HT1080 (cell line): ENCODE measurements at places on chromosomes 4 and X.
A peak's percentile ranks its signal among the peaks of the same experiment; 100 is the strongest.

DNA sequence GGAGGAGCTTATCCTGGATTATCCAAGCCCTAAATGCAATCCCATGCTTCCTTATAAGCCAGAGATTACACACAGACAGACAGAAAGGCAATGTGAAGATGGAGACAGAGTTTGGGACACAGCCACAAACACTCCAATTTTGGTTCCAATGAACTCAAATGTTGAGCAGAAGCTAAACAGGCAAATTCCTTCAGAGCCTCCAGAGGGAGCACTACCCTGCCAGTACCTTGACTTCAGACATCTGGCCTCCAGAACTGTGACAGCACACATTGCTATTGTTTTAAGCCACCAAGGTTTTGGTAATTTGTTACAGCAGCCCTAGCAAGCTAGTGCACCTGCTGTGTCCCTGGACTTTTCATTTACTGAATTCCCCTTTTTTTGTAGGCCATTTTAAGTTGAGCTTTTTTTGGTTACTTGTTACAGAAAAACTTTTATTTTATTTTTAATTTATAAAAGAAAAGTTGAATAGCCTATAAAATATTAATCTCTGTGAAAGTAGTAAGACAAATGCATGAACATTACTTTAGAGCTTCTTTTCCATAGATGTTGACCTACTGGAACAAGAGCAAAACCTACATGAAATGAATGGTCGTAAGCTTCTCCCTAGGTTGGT is 33.4 kb upstream of the SRD5A3 start:
- peak; percentile 16 for DNase-seq

GRCh38 chr4:144501231-144501780 is 144.7 kb upstream of the HHIP start:
- DNase-seq, result no peak

GRCh38 chr4:141668200-141668910 is 32.0 kb downstream of the IL15 start:
- no peak for DNase-seq

- DNase-seq, result peak; percentile 62
Observed at GRCh38 chr4:168766604-168767316, 243.3 kb downstream of the CBR4 start.

DNA sequence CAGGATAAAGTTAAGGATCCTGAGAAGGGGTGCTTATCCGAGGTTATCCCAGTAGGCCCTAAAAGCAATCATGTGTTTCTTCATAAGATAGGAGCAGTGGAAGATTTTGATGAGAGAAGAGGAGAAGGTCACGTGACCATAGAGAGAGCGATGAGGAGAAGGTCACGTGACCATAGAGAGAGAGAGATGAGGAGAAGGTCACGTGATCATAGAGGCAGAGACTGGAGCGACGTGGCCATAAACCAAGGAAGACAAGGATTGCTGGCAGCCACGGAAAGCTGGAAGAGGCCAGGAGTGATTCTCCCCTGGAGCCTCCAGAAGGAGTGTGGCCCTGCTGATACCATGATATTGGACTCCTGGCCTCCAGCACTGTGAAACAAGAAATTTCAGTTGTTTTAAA is 38.4 kb upstream of the ZNF518B start:
- no peak for DNase-seq

DNA sequence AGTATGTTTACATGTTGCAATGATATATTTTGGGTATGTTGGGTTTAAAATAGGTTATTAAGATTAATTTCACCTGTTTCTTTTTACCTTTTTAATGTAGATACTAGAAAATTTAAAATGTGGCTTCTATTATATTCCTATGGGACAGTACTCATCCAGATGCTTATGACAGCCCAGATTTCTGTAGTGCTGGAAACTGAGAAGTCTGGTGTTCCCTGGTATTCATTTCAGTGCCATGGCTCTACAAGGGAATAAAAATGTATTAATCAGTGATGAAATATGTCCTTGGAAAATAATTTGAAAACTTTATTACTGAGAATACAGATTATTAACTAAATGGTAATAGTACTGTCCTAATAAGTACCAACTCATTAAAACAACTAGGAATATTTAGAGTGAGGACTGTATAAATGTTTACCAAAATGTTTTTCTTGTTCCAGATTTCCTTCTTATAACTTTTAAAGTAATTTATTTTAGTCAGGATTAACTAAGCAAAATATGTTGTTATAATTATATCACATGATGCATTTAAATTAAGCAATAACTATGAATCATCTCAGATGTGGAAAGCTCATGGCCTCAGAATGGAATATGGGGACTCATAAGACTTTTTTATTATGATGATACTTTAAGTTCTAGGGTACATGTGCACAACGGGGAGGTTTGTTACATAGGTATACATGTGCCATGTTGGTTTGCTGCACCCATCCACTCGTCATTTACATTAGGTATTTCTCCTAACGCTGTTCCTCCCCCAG is 25.3 kb downstream of the ARHGAP24 start:
- DNase-seq, result no peak

- no peak for DNase-seq
Observed at GRCh38 chr4:177455561-177455970, 13.3 kb upstream of the AGA start.

- DNase-seq, result no peak
Observed at GRCh38 chr4:8392591-8393190, 47.8 kb downstream of the ACOX3 start.

- peak; percentile 75 for DNase-seq
Observed at GRCh38 chr4:53558065-53558801, 33.1 kb downstream of the LNX1 start.

DNA sequence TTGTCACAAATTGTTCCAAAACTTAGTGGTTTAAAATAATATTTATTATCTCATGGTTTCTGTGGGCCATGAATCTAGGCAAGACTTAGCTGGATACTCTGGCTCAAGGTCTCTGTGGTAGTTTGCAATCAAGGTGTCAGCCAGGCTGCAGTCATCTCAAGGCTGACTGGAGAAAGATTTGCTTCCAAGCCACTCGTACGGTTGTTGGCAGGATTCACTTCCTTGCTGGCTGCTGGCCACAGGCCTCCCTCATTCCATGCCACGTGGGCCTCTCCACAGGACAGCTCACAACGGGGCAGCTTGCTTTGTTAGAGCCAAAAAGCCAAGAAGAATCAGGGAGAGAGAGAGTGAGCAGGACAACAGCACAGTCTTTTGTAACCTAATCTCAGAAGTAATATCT is 101.4 kb downstream of the WWC2 start:
- DNase-seq, result peak; percentile 88

- DNase-seq, result no peak
Observed at GRCh38 chr4:166673911-166674310, 560.4 kb downstream of the SPOCK3 start.
